ENCODE measurements at places on chromosomes 7 and 10. TPM values are rescaled to one million over a fixed set of nuclear protein-coding genes. Genes with fewer than 3 reads are reported as not detected.

Gene IGFBP3
- 321 TPM for total RNA-seq

- no peak overlapping the region for H3K4me3 ChIP-seq
- no peak overlapping the region for H3K27ac ChIP-seq
- peaks cover 14% of the 10 kb centered on the region for H3K36me3 ChIP-seq
- H3K4me1 ChIP-seq = peaks cover 12% of the 10 kb centered on the region
Observed at GRCh38 chr7:25823571-25823970, 328.4 kb upstream of the NFE2L3 start.

GRCh38 chr7:156765901-156766656, 125.5 kb downstream of the RNF32 start:
- H3K36me3 ChIP-seq = peaks cover under 1% of the 10 kb centered on the region
- no peak for DNase-seq
- peaks cover 2% of the 10 kb centered on the region for H3K4me1 ChIP-seq
- no peak overlapping the region for H3K27ac ChIP-seq
- H3K27me3 ChIP-seq = no peaks in the 10 kb centered on the region

DNA sequence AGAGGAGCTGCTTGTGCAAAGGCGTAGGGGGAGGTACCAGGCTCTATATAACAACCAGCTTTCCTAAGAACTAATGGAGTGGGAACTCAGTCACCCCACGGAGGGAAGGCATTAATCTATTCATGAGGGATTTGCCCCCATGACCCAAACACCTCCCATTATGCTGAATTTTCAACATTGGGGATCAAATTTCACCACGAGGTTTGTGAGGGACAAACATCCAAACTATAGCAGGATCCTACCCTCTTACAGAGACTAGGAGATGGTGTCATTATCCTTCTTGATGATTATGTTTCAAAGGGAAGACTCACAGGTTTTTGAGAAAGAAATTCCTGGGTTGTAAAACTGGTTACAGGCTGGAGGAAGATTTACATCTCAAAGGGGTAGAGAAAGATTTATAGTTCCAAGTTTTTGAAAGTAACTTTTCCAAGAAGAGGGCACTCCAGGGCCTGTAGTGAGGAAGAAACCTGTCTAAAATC, 295.0 kb upstream of the DKK1 start:
- no peak for DNase-seq
- peaks cover 4% of the 10 kb centered on the region for H3K27me3 ChIP-seq
- H3K4me3 ChIP-seq = no peak overlapping the region
- H3K27ac ChIP-seq = no peak overlapping the region

Gene FEZF1
- total RNA-seq = not detected

DNA sequence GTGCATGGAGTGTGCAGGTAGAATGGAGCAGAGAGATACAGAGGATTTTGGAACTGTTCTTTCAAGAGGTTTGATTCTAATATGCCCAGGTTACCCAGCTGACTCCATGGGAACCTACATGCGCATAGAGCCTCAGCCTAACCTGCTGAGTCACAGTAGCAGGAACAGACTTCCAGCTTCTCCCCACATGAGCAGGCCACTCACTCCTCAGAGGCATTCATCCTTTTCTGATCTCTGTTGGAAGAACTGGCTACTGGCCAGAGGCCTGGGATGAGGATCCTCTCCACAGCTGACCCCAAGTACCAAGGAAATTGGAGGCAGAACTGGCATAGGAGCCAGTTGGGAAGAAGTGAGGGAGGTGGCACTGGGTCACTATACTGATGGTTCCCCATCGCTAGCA, 17.9 kb upstream of the CCSER2 start:
- H3K4me1 ChIP-seq = peaks cover 10% of the 10 kb centered on the region
- H3K4me3 ChIP-seq = no peak overlapping the region
- DNase-seq = no peak

- no peak for DNase-seq
- H3K27me3 ChIP-seq = no peaks in the 10 kb centered on the region
- H3K27ac ChIP-seq = no peak overlapping the region
- H3K4me1 ChIP-seq = peaks cover 36% of the 10 kb centered on the region
- no peaks in the 10 kb centered on the region for H3K36me3 ChIP-seq
Observed at GRCh38 chr10:79477456-79477855, 32.0 kb upstream of the ZCCHC24 start.

Gene DRGX
- total RNA-seq = not detected

DNA sequence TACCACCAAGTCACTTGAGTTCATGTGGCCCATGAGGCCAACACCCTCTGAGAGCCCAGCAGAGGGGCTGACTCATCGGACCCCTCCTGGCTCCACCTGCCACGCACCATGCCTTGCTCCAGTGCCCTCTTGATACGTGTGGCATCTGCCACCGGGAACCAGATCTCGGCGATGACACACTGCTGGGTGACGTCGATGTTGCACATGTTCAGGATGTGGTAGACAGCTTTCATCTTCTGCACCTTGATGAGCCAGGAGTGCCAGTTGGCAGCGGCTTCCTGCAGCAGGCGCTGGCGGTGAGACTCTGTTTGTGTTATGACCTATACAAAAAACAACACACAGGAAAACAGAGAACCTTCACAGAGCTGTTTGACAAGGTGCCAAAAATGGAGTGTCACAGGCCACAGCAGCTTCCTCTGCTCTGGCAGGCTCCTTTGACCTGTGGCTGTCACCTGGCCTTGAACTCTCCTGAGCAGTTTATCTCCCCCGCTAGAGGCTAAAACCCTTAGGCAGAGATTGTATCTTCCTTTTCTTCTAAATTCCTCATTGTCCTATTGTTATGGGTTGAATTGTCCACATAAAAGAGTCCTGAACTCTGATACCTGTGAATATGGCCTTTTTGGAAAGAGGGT, 45.2 kb upstream of the TMEM213 start:
- no peak overlapping the region for H3K27ac ChIP-seq
- H3K27me3 ChIP-seq = peaks cover 10% of the 10 kb centered on the region
- no peak overlapping the region for H3K4me3 ChIP-seq
- DNase-seq = no peak
- H3K4me1 ChIP-seq = peaks cover 11% of the 10 kb centered on the region

DNA sequence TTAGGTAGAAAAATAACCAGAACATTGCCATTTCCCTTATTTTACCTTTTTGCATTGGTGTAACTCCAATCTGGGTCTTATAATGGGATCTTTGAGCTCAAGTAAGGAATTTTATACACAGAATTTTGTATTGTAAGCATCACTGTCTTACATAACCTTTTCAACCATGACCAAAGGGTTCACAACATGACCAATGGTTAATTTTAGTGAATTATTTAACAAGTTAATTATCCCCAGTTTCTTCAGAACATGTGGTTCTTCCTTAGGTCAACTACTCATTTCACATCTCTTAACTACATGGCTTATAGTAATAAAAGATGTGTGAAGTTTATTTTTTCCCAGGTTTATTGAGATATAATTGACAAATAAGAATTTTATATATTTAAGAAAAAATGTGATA, 74.2 kb upstream of the RHOBTB1 start:
- H3K36me3 ChIP-seq = no peaks in the 10 kb centered on the region
- peaks cover 27% of the 10 kb centered on the region for H3K4me1 ChIP-seq
- no peak overlapping the region for H3K4me3 ChIP-seq
- no peak for DNase-seq

Gene NXPH1
- total RNA-seq = not detected

DNA sequence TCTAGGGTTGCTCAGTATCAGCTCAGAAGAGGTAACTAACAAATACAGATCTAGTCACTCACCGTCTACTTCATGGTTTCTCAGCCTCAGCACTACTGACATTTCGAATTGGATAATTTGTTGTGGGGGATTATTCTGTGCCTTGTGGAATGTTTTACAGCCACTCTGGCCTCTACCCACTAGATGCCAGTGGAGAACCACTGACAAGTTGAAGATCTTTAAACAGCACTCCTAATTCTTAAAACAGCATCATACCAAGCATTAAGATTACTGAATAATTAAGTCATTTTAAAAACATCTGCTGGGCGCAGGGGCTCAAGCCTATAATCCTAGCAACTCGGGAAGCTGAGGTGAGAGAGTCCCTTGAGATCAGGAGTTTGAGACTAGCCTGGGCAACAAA, 82.6 kb downstream of the UPF2 start:
- peaks cover 59% of the 10 kb centered on the region for H3K36me3 ChIP-seq
- no peak overlapping the region for H3K4me3 ChIP-seq
- no peaks in the 10 kb centered on the region for H3K4me1 ChIP-seq
- H3K27me3 ChIP-seq = no peaks in the 10 kb centered on the region
- no peak for DNase-seq

- peaks cover 3% of the 10 kb centered on the region for H3K27me3 ChIP-seq
- no peak overlapping the region for H3K27ac ChIP-seq
- H3K36me3 ChIP-seq = peaks cover 2% of the 10 kb centered on the region
Observed at GRCh38 chr10:69491611-69492010, 40.3 kb downstream of the TSPAN15 start.

Gene CHCHD2
- total RNA-seq = 237 TPM

GRCh38 chr10:50325449-50326171, 74.3 kb upstream of the ASAH2 start:
- peaks cover 3% of the 10 kb centered on the region for H3K36me3 ChIP-seq
- DNase-seq = no peak

DNA sequence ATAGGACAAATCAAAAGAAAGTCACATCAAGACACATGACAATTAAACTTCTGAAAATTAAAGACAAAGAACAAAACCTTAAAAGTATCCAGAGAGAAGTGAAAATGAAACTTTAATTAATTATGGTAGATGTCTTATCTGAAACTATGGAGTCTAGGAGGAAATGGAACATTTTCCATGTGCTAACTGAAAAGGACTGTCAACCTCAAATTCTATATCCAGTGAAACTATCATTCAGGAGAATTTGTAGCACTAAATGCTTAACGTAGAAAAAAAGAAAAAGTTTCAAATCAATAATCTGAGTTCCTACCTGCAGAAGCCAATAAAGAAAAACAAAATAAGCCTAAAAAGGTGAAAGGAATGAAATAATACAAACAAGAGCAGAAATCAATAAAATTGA, 33.1 kb upstream of the C10orf71 start:
- H3K36me3 ChIP-seq = peaks cover 6% of the 10 kb centered on the region
- no peak overlapping the region for H3K4me3 ChIP-seq
- H3K27ac ChIP-seq = no peak overlapping the region
- no peak for DNase-seq

DNA sequence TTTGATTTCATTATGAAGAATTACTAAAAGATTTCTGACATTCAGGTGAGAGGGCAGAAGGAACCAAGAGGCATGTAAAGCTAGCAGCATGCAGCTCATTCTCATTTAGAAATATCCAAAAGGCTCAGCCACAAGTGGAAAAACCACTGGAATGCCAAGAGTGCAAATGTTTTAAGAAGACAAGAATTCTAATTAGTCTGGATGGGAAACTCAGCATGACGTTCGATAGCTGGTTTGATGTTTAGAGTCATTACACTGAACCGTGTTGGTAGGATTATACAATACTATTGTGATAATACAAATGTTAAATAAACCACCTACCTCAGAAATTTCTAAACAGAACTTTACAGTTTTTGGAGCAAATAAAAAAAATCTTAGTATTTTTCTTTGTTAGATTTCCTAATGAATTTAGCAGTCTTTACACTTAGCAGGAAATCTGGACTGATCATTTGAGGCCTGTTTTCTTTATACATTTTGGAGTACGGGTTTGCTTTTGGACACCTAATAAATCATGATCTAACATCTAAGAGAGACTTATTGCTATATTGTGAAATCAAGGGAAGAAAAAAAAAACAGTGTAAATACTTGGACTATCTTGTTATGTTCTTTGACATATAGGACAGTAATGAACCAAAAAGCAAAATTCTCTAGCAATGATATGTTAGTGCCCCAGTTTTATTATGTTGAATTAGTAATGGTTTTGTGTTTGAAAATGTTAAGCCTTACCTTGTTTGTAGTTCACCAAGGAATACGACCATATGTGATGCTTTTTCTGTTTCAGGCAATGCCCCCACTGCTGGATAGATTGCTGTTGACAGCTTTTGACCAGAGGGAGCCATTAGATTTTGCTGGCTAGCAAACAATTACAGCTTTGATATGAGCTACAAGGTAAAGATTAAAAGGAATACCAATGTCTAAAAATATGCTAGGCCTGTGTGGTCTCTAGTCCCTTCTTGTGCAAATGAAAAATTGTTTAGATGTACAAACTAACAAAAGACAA, 354.1 kb upstream of the SEMA3A start:
- H3K4me1 ChIP-seq = peaks cover 16% of the 10 kb centered on the region
- H3K36me3 ChIP-seq = no peaks in the 10 kb centered on the region
- no peaks in the 10 kb centered on the region for H3K27me3 ChIP-seq
- DNase-seq = no peak

DNA sequence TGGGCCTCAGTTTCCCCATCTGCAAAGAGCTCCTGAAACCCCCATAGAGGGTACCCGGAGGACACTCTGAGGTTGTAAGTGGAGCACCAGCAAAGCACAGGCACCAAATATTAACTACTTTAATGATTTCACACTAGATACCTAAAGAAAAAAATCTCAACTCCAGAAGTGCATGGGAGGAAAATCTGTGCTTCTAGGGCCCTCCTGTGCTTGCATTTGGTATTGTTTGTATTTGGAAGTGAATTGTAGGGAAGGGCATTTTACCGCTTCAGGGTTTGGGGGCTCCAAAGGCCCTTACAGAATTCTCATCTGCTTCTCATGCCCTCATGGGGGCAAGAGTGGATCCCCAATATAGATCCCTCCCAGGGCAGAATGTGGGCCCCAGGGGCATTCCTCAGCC, 22.4 kb upstream of the DRGX start:
- no peaks in the 10 kb centered on the region for H3K4me1 ChIP-seq
- H3K4me3 ChIP-seq = no peak overlapping the region
- no peak for DNase-seq
- H3K36me3 ChIP-seq = no peaks in the 10 kb centered on the region
- peaks cover 40% of the 10 kb centered on the region for H3K27me3 ChIP-seq
- no peak overlapping the region for H3K27ac ChIP-seq

Gene LIPF
- not detected for total RNA-seq

DNA sequence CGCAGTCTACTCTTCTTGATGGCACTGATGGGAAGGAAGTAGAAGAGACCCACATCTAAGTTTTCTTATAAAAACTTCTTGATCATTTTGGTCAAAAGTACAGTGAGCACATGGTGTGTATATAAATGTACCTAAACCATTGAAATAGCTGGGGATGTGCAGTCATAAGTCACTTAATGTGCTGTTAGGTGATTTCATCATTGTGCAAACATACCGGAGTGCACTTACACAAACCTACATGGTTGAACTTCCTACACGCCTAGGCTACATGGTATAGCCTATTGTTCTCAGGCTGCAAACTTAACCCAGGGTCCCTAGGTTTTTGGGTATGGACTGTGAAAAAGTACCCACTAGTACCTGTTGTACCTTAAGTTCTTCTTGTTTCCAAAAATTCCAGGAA, 123.3 kb upstream of the ZNF438 start:
- DNase-seq = no peak
- H3K27ac ChIP-seq = no peak overlapping the region
- no peaks in the 10 kb centered on the region for H3K36me3 ChIP-seq
- no peaks in the 10 kb centered on the region for H3K27me3 ChIP-seq
- H3K4me3 ChIP-seq = no peak overlapping the region
- H3K4me1 ChIP-seq = peaks cover 53% of the 10 kb centered on the region

DNA sequence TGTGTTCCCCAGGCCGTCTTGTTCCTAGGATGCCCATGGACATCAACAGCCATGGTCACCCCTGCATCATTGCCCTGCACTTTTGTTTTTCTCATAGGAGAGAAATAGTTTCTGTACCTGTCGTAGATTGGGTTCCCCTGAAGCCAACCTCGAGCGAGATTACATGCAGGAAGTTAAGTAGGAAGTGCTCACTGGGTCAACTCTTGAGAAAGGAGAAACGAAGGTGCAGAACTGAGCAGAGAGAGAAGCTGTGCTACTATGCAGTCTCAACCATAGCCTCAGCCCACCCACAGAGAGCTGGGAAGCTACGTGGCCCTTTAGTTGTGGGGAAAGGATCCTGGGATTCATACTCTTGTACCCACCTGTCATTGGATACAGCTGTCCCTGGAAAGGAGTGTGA, 165.2 kb downstream of the HERPUD2 start:
- peaks cover 52% of the 10 kb centered on the region for H3K27me3 ChIP-seq
- no peaks in the 10 kb centered on the region for H3K4me1 ChIP-seq
- no peak overlapping the region for H3K4me3 ChIP-seq
- no peak overlapping the region for H3K27ac ChIP-seq
- DNase-seq = no peak
- H3K36me3 ChIP-seq = no peaks in the 10 kb centered on the region
